ENCODE measurements at places on chromosomes 16 and 17. TPM values are rescaled to one million over a fixed set of nuclear protein-coding genes. Genes with fewer than 3 reads are reported as not detected.

Gene WWP2
- 63.3 TPM for total RNA-seq

Gene TAF15
- total RNA-seq, result 271 TPM

Gene CPHXL2
- total RNA-seq, result not detected

Gene ADAP2
- 3.6 TPM for total RNA-seq

Gene AOC2
- 4.2 TPM for total RNA-seq

Gene FNDC8
- total RNA-seq, result not detected

Gene SLC5A10
- not detected for total RNA-seq

Gene HAS3
- total RNA-seq, result 4.0 TPM

Gene MT4
- total RNA-seq, result not detected

Gene KRT40
- total RNA-seq, result not detected

Gene MTHFSD
- 41.6 TPM for total RNA-seq

Gene B9D1
- total RNA-seq, result 1.9 TPM

Gene KRTAP9-4
- not detected for total RNA-seq

Gene NEUROD2
- total RNA-seq, result not detected

Gene WSCD1
- total RNA-seq, result not detected

Gene CLEC19A
- total RNA-seq, result not detected

Gene PLK1
- 2.5 TPM for total RNA-seq

Gene SGF29
- 73.0 TPM for total RNA-seq

Gene KRTAP4-1
- total RNA-seq, result not detected

Gene WFDC1
- not detected for total RNA-seq

Gene TBC1D3C
- total RNA-seq, result 4.3 TPM

Gene PRSS8
- not detected for total RNA-seq

Gene IL34
- total RNA-seq, result not detected

Gene IGSF6
- 0.69 TPM for total RNA-seq

Gene OR1E2
- not detected for total RNA-seq

All from naive thymus-derived CD8-positive, alpha-beta T cell (primary cell).